ENCODE measurements at places on chromosomes 6 and 20.
A peak's percentile ranks its signal among the peaks of the same experiment; 100 is the strongest.

- no peak for DNase-seq
Observed at GRCh38 chr6:151514000-151514730, 20.3 kb downstream of the CCDC170 start.

- no peak for DNase-seq
Observed at GRCh38 chr20:18031888-18032509, 25.7 kb downstream of the OVOL2 start.

DNA sequence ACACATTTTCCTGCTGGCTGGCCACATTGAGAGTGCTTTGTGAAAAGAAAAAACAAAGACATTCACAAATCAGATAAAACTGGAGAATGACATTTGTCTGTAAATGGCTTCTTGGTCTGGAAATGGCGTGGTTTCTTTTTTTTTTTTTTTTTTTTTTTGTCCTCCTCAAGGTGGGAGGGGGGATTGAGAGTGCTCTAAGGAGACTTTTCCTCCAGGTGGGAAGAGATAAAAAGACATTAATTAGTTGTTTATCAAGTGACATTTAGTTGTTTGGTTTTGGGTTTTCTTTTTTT is 40.4 kb downstream of the GNAS start:
- DNase-seq = no peak

GRCh38 chr6:89582669-89583325 is 55.8 kb downstream of the LYRM2 start:
- DNase-seq = no peak

DNA sequence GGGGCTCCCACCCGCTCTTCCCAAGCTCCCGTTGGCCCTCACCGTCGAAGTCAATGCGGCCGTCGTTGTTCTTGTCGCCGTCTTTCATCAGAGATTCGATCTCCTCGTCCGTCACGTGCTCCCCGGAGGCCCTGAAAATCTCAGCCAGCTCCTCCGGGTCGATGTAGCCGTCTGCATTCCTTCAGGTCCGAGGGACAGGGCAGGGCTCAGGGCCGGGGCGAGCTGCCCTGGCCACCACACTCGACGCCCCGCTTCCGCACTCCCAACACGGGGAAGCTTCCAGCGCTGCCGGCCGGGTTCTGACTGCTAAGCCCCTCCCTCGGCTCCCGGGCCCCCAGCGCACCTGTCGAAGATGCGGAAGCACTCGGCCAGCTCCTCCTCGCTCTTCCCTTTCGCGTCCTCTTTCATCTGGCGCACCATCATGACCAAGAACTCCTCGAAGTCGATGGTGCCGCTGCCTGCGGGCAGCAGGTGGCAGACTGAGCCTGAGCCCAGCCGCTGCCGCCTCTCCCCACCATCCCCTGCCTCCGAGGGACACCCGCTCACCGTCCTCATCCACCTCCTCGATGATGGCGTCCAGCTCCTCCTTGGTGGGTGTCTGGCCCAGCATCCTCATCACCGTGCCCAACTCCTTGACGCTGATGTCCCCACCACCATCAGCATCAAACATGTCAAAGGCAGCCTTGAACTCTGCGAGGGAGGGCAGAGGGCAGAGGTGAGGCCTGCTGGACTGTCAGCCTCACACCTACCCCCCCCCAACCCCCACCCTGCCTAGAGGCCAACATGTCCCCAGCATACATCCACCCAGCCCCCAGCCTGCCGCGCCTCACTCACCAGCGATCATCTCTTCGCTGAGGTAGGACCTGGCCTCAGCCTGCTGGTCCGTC is 2.9 kb downstream of the TNNC2 start:
- DNase-seq = no peak

- DNase-seq = peak; percentile 71
Observed at GRCh38 chr6:56593801-56594318, 48.8 kb downstream of the DST start.

GRCh38 chr20:38840053-38840893 is 34.8 kb downstream of the PPP1R16B start:
- DNase-seq = no peak

Data from pons (tissue), 1 donor.